Adipocyte (in vitro differentiated cells): ENCODE measurements at places on chromosomes 1 and 21.

GRCh38 chr1:8736927-8737326, 80.5 kb downstream of the RERE start:
- DNase-seq, result no peak

DNA sequence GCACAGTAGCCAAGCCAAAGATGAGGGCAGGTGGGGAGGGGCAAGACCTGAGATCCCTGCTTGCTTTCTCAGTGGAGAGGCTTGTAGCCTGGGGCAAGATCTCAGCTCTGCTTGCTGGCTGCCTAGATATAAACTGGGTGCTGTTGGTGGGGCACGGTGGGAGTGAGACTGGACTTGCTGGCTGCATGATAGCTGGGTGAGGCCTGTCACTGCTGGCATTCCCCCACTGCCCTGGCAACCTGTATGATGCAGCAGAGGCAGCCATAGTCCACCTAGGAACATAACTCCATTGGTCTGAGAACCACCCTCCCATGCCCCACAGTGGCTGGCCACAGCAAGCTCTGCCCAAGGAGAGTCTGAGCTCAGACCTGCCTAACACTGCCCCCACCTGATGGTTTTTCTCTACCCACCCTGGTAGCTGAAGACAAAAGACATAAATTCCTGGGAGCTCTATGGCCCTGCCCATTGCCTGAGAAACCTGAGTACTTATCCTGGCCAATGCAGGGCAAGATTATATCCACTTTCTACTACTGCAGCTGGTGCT, 261.9 kb upstream of the DEPDC1 start:
- DNase-seq, result no peak

- DNase-seq, result no peak
These were observed 75.9 kb downstream of the NOS1AP start for GRCh38 chr1:162145280-162145965.

DNA sequence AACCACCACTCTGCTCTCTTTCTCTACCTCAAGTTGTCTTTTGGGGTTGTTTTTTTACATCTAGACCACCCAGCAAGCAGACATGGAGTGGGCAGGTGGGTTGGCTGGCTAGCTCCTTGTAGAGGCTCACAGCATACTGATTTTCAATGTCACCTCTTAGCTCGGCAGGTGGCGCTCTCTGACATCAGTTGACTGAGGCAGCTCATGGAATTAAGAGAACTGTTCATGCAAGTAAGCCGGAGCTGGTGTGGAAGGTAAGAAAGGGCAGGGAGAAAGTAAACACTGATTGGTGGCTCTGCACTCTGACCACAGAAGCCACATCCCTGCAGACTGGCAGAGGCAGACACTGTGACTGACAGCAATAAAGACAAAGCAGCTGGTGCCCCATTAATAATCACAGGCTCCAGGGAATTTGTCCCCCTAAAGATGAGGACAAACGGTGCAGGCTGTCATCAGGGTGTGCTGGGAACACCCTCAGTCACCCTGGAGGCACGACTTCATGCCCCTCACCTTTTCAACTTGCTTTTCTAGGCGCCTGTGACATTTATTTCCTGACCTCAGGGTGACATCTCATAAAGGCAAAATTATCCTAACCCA, 226.8 kb downstream of the LMX1A start:
- peak; percentile 28 for DNase-seq

GRCh38 chr21:24955275-24955961, 651.9 kb downstream of the MRPL39 start:
- DNase-seq, result no peak

GRCh38 chr1:24382165-24382577, 31.4 kb downstream of the STPG1 start:
- no peak for DNase-seq

DNA sequence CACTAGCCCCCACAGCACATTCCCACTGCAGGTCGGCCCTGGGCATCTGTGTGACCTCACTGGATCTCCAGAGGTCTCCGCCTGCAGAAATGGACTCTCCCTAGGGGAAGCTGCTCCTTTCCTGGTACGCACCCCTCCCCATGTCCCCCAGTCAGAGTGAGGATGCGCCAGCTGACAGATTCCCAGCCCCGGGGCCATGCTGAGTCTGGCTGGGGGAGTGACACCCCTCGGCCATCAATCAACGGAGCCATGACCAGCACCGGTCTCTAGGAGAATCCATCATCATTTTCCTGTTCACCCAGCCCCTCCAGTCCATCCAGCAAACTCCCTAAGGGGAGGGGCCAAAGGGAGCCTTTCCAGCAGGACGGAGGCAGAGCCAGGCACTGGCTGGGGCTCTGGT, 68.7 kb upstream of the PAX7 start:
- DNase-seq, result no peak

- DNase-seq, result no peak
These were observed 91.4 kb upstream of the PLXNA2 start for GRCh38 chr1:208335371-208336136.

DNA sequence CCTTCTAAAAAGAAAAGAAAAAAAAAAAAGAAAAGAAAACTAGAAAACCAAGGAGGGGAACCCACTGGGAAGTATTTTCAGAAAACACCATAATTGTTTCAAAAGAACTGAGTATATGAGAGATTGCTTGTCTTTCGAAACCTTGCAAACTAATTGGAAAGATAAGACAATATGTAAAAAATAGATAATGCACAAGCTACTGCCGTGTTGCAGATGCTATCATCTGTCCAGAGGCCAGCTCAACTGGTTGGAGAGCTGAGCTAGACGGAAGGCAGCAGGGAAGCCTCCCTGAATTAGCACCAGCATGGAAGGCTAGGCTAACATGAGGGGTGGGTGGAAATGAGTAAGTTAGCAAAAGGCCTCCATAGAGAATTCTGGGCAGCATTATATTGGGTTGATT, 16.2 kb upstream of the CACHD1 start:
- no peak for DNase-seq

DNA sequence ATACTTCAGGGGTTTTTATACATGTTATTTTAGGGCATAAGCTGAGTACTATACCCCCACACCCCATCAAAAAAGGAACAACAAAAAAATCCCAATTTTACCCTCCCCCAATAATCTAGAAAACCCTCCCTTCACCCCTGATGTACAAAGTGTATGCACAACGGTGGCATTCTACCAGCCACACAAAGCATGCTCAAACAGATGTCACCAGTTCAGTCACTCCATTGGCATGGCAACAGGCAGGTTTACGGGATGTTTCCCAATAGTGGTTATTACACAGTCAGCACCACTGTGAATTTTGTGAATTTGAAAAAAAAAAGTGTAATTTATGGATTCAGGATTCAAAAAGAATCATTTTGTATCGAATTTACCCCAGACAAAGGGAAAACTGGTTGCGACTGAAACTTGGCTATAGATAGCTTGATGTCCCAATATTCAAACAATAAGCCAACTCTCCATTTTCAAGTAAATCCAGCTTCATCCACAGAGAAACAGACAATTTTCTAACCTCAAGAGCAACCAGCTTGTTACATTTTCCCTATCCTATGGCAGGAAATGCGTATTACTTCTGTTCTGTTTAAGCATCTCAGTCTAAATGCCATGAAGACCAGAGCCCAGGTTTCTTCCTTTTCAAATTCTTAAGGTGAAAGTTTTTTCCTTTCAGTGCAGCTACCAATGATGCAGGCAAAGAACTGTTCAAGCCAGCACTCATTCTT, 34.0 kb upstream of the SLC45A3 start:
- DNase-seq, result peak; percentile 38

GRCh38 chr1:205824180-205824579, 11.2 kb upstream of the SLC41A1 start:
- DNase-seq, result no peak

DNA sequence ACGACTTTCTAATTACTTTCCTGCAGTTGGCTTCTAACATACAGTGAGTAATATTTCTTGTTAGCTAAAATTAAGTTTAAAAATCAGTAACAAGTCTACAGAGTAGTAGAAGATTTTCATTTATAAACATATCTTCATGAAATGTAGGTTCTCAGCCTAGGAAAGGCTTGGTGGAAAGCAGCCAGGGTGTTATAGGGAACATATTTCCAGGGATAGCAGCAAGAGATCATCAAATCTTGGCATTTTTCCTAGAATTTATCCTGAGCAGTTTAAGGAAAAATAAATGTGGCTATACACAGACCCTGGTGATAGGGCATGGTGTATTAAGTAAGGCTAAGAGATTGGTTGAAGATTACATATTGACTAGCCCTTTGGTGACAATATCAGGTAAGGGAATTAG, 203.5 kb upstream of the NEGR1 start:
- peak; percentile 43 for DNase-seq

DNA sequence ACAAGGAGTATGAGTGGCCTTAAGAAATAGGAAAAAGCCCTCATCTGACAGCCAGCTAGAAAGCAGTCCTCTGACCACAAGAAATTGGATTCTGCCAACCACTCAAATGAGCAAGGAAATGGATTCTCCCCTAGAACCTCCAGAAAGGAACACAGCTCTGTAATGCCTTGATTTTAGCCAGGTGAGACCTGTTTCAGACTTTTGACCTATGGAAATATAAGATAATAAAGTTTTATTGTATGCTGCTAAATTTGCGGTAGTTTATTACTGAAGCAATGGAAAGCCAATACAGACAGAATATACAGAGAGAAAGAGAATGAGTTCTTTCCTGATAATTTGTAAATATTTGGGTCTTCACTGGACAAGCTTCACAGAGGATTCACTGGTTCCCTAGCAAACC, 28.8 kb upstream of the SELE start:
- DNase-seq, result no peak

DNA sequence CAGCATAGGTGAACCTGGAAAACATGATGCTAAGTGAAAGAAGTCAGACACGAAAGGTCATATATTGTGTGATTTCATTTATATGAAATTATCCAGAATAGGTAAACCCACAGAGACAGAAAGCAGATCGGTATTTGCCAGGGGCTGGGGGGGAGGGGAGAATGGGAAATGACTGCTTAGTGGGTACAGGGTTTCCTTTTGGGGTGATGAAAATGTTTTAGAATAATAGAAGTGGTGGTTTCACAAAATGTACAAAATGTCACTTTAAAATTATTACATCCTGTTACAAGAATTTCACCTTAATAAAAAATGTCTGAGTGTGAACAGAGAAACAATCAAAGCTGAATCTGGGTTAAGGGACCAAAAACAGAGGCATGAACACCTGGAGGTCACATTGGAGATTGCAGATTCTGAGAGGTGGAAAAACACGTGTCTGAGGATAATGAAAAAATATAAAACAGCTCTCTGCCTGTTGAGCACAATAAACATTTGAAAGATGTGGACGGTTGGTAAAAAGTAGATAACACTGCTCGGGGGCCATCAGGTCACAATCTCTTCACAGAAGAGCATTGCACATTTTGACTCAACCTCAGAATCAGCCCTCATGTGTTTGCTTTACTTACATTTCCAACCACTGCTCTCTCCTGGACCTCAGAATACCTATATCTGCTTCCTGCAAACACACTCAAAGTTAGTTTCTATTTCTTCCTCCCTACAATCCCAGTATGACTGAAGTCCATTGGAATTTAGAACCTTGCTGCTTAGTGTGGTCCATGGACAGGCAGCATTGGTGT, 3.2 kb downstream of the SLAMF6 start:
- DNase-seq, result no peak

- no peak for DNase-seq
These were observed 40.0 kb downstream of the CFAP74 start for GRCh38 chr1:1963570-1963969.

- peak; percentile 56 for DNase-seq
These were observed 14.0 kb upstream of the PAQR7 start for GRCh38 chr1:25889470-25889869.

DNA sequence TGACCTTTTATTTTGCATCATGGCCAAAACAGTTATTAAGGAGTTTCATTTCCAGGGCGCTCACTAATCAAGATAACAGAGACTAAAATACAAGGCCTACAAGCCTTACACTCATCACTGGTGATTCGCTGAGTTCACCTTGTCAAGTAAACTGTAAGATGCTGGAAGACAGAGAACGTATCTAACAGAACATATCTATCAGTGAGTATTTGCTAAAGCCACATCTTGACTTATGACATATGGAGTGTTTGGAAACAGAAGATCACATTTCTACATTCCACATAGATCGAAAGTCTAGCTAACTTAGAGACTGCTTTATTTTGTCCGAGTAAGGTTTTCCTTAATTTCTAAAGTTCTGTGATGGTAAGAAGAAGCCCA, 506.5 kb downstream of the SMYD3 start:
- DNase-seq, result no peak

DNA sequence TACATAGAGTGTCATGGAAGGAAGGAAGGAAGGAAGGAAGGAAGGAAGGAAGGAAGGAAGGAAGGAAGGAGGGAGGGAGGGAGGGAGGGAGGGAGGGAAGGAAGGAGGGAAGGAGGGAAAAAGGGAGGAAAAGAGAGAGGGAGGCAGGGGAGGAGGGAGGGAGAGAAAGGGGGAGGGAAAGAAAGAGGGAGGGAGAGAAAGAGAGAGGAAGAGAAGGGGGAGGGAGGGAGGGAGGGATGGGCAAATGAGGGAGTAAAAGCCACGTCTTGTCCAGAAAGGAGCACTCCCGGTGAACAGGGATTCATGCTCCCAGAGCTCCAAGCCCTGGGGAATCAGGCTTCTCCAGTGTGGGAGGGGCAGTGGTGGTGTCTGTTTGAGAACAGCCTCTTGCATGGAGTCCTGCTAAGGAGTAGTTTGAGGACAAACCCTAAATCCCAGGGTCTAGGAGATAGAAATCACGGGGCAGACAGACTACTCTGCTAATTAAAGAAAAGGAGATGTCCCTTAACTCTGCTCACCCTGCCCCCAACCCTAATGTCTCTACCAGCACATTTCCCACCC, 71.6 kb downstream of the TAS1R2 start:
- no peak for DNase-seq

DNA sequence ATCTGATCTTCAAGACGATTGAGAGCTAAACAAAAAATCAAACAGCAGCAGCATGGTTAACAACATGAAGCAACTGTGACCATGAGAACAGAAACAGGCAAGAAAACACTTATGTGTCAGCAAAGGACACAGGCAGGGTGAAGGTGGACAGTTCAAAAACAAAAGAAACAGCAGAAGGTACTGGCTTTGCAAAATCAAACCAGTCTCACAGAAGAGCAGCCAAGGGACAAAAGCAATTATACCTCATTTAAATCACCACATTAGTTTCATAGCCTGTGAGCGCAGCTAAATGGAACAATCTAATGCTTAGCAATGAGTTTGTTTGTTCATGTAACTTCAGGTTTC, 59.1 kb downstream of the CAPN2 start:
- DNase-seq, result no peak

DNA sequence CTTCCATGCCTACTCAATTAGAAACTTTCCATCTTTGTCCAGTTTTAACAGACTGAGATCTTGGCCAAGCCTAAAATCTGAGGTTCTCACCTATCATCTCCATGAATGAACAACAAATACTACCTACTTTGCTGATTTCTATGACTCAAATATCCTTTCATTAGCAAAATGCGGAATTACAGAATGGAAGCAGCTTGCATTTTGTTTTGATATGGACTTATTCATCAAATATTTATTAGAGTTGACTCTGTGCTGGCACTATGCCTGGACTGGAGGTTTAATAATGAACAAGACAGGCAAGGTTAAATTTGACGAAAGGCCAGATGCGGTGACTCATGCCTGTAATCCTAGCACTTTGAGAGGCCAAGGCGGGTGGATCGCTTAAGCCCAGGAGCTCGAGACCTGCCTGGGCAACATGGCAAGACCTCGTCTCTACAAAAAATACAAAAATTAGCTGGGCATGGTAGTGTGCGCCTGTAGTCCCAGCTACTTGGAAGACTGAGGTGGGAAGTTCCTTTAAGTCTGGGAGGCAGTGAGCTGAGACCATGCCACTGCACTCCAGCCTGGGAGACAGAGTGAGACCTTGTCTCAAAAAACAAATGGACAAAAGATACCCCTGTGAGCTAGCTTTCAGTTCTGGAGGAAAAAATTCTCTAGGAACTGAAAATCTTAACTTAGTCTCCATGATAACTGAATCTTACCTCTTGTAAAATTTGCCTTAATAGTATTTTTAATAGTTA, 29.4 kb upstream of the SOD1 start:
- no peak for DNase-seq

- no peak for DNase-seq
These were observed 443.6 kb downstream of the PLPP3 start for GRCh38 chr1:56135864-56136147.
